Peyer's patch (tissue), 4 donors: ENCODE measurements at places on chromosomes 7 and 10. TPM values are rescaled to one million over a fixed set of nuclear protein-coding genes. Genes with fewer than 3 reads are reported as not detected.

- DNase-seq = no peak
- no peak overlapping the region for H3K4me3 ChIP-seq
- no peaks in the 10 kb centered on the region for H3K36me3 ChIP-seq
Observed at GRCh38 chr7:29039821-29040578, 81.9 kb upstream of the TRIL start.

DNA sequence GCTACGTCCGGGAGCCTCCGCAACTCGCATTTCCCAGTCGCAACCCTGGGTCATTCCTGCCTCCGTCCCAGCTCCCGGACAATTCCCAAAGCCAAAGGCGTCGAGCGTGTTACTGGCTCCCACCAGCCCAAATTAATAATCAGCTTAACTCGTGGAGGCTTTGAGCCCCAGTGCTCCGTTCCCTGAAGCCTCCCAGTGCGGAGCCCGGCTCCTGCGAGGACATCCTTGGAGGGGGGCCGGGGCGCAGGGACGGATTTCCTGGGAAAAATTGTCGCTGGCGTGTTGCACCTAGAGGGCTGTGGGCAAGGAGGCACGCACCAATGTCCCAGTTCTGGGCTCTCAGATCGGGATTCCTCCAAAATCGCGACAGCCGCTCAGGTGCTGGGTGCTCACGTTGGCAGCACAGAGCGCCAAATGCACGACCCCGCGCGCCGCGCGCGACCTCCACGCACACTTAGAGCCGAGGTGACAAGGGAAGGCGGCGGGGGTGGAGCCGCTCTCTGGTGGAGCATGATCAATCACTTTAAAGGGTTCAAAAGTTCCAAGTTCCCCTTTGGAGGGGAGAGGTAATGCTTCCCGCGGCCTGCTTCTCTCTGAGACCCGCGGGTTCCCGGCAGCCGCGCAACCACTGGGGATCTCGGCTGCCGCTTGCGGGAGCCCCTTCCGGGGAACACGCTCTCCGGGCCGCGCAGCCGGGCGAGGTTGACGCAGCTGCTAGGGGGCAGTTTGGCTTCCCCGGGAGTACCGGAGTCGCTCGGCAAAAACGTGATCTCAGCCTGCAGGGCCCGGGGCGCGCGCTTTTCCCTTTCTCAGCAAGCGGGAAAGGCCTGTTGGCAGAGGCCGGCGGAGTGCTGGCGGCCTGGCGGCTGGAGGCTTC lies 25.5 kb downstream of the SKIDA1 start:
- no peak overlapping the region for H3K27ac ChIP-seq
- H3K4me1 ChIP-seq = no peaks in the 10 kb centered on the region
- no peak for DNase-seq
- peak overlapping the region; percentile 31 for H3K4me3 ChIP-seq
- H3K36me3 ChIP-seq = no peaks in the 10 kb centered on the region

- no peaks in the 10 kb centered on the region for H3K27me3 ChIP-seq
- H3K4me1 ChIP-seq = no peaks in the 10 kb centered on the region
- H3K4me3 ChIP-seq = no peak overlapping the region
- no peak for DNase-seq
- H3K27ac ChIP-seq = no peak overlapping the region
- H3K36me3 ChIP-seq = no peaks in the 10 kb centered on the region
Observed at GRCh38 chr7:49346195-49346899, 422.0 kb downstream of the CDC14C start.

GRCh38 chr7:39624935-39625694 lies 1.7 kb downstream of the RALA start:
- no peak for DNase-seq
- no peak overlapping the region for H3K27ac ChIP-seq
- no peaks in the 10 kb centered on the region for H3K4me1 ChIP-seq
- no peaks in the 10 kb centered on the region for H3K36me3 ChIP-seq
- H3K27me3 ChIP-seq = no peaks in the 10 kb centered on the region

DNA sequence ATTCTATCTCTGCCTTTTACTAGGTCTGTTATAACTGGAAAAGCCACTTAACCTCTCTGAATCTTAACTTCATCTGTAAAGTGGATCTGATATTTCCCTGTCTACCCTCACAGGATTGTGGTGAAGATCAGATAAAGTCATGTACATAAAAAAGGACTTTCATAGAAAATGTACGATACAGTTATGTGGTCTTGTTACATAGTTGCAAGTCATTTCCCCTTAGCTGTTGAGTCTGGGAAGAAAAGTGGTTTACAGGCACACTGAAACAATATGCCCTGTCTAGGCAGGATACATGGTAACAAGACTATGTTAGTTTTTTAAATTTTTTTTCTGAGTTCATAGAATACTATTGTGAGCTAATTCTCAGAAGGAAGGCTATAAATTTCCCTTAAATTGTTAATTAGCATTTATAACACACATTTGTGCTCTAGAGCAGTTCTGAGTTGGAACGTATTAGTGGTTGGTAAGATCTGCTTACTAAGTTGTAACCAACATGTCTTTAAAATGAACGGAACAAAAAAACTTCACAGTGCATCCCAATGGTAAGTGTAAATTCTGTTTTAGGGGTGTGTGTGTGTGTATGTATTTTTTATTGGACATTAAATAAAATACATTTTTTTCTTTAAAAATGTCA lies 7.1 kb upstream of the GSTO1 start:
- no peaks in the 10 kb centered on the region for H3K4me1 ChIP-seq
- H3K27me3 ChIP-seq = no peaks in the 10 kb centered on the region
- no peaks in the 10 kb centered on the region for H3K36me3 ChIP-seq
- DNase-seq = no peak
- H3K4me3 ChIP-seq = no peak overlapping the region

DNA sequence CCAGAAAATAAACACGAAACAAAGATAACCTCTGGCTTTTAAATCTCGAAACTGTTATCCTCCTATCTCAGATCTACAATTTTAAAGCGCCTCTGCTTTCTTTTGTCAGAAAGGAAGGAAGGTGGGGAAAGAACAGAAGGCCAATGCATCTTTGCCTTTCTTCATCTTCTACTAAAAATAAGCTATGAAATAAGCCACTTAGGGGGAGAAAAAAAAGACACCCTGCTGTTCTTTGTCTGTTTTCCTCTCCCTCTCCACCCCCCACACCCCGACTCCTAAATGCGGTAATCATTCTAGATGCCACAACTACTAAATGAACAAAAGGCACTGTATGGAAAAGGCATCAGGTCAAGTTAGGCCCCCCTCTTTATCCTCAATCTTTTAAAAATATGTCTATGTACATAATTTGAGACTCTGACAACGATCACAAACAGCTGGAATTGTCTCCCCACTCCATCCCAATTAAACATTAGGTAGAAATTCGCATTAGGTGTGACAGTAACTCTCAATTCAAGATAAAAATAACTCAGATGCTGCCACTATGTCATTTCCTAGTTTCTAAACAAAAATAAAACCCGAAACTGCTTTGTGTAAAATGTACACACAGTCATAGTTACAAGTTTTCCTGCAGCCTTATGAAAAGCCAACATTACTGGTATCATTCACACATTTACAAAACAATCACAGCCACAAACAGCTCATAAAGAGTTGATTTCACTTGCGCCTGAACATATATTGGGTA lies 2.4 kb downstream of the UBE2H start:
- DNase-seq = peak; percentile 43
- peak overlapping the region; percentile 97 for H3K4me3 ChIP-seq
- H3K4me1 ChIP-seq = no peaks in the 10 kb centered on the region
- no peaks in the 10 kb centered on the region for H3K27me3 ChIP-seq
- no peaks in the 10 kb centered on the region for H3K36me3 ChIP-seq

- no peaks in the 10 kb centered on the region for H3K27me3 ChIP-seq
- H3K4me1 ChIP-seq = no peaks in the 10 kb centered on the region
- no peak for DNase-seq
- no peaks in the 10 kb centered on the region for H3K36me3 ChIP-seq
Observed at GRCh38 chr7:147412109-147412508, 1178.5 kb upstream of the C7orf33 start.

DNA sequence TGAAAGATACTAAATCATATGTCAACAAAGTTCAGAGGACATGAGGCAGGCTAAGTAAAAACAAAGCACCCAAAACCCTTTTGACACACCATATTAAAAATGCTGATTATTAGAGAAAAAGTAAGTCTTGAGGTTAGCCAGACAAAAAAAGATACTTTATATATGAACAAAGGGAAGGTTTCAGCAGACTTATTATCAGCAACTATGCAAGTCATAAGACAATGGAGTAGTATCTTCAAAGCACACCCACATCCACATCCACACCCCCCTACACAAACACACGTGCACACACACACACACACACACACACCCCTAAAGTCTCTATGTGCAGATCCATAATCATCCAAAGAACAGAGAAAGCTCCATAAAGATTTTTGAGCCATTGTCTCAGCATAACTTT lies 1373.9 kb upstream of the CELF2 start:
- H3K4me1 ChIP-seq = no peaks in the 10 kb centered on the region
- no peak overlapping the region for H3K4me3 ChIP-seq
- no peak overlapping the region for H3K27ac ChIP-seq
- H3K27me3 ChIP-seq = no peaks in the 10 kb centered on the region
- no peaks in the 10 kb centered on the region for H3K36me3 ChIP-seq
- DNase-seq = no peak

The CACNA2D1 gene
- total RNA-seq = 8.2 TPM

The PODXL gene
- 40.4 TPM for total RNA-seq

The CNPY1 gene
- total RNA-seq = not detected

The CFAP46 gene
- not detected for total RNA-seq

The NUP205 gene
- 21.7 TPM for total RNA-seq
